ENCODE measurements at places on chromosomes 5 and 9.
A peak's percentile ranks its signal among the peaks of the same experiment; 100 is the strongest.

GRCh38 chr5:139748505-139748826, 47.1 kb upstream of the PSD2 start:
- no peak for DNase-seq

DNA sequence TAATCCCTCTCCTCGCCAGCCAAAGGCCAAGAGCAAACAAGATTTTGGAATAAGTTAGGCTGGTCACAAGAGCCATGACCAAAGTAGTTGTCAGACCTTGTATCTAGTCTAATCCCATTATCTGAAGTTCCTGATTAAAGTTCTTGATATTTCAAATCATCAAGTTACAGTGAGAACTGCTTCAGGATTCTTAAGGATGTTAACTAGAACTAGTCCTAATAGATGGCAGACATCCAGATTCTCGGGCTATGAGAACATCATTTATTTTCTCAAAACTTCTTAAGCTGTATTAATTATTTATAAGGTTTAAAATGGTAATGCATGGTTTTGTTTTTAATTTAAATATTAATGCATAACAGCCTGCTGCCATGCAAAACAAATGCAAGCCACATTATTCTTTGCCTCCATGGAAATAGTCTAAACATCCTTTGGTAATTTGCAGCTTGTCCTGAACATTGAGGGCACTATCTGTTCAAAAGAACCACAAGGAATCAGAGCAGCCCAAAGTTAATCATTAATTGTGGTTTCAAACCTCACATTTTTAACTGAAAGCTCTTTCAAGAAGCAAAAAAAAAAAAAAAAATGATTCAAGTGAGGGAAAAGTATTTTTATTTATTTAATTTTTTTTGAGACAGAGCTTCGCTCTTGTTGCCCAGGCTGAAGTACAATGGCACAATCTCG, 95.1 kb downstream of the TTC39B start:
- no peak for DNase-seq

DNA sequence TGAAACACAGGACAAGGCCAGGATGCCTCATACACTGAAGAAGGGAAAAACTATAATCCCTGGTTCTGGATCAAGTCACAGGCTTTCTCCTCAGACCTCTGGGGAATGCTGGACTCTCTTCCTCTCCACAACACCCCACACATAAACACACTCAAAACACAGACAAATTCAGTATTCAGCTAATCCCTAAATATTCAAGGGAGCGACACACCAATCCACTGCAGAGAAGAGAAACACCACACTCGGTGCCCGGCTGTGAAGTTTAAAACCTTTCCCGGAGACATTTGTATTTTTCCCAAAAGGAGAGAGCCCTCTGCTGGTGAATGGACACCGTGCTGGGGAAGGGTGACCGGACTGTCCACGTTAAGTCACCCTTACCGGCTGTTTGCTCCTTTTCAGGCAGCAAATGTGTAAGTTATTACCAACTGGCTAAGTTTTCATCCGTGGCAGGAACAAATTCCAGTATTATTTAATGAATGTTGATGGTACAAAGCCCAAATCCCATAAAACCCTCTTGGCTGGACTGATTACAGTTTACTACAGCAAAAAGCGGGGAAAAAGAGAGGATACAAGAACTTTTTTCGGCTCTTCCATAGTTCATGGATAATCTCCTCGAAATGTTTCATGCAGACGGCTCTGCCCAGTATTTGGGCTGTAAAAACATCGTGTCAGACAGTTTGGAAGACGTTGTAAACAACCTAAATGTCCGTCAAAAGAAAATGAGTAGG, 130.9 kb upstream of the SLC30A5 start:
- DNase-seq: peak; percentile 76

DNA sequence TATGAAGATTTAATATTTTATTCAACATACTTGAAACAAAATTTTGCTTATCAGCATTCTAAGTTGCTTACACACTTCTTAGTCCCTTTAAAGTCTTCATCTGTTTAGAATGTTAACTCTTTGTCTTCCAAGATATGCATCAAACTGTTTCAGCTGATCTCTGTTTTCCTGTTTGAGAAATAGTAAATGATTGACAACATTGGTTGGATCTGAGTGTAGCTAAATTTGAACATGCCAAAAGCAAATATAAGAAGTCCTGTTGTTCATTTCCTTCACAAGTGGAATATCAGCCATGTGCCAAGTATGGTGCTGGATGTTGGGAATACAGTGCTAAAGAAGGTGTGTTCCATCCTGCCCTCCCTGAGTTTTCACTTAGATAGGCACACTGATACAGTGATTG, 430.4 kb downstream of the EBF1 start:
- DNase-seq: no peak

DNA sequence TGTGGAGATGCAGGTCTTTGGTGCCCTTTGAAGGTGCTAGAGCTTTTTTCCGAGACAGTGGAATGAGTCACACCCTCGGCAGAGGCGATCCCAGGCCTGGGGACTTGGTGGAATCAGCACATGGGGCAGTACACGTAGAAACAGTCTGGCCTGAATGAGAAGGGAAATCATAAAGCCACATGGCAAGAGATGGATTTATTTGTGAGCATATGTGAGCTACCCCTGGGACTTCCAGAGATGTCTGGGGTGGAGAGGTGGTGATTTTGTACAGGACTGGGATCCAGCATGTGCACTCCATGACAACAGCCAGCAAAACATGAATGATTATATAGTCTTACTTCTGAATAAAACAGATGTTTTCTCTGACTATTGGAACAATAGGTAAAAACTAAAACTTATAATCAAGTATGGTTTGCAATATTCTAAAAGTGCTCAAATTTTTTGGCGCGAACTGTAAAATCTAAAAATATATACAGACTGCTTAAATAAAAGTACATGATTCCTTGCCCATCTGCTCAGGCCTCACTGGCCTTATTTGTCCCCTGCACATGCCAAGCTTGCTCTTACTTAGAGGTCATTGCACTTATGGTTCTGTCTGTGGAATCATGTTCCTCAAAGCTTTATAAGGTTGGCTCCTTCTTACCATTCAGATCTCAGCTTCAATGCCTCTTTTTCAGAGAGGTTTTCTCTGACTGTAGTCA, 54.7 kb upstream of the SMARCA2 start:
- DNase-seq: no peak

DNA sequence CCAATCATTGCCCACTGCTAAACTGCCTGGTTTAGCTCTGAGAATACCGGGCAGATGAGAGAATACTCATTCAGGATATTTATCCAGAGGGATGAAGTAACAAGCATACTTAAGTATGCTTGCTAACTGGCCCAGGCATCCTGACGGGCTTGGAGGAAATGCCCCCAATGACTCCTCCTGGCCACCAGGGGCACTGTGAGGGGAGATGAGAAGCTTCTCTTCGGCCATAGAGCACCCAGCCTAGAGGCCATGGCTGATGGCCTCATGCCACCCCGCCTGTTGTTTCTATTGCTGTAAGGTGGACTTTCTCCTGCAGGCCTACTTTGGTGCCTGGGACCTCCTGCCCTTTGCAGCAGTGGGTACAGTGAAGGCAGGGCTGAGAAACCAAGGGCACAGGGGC, 134.5 kb upstream of the FSTL4 start:
- peak; percentile 5 for DNase-seq

DNA sequence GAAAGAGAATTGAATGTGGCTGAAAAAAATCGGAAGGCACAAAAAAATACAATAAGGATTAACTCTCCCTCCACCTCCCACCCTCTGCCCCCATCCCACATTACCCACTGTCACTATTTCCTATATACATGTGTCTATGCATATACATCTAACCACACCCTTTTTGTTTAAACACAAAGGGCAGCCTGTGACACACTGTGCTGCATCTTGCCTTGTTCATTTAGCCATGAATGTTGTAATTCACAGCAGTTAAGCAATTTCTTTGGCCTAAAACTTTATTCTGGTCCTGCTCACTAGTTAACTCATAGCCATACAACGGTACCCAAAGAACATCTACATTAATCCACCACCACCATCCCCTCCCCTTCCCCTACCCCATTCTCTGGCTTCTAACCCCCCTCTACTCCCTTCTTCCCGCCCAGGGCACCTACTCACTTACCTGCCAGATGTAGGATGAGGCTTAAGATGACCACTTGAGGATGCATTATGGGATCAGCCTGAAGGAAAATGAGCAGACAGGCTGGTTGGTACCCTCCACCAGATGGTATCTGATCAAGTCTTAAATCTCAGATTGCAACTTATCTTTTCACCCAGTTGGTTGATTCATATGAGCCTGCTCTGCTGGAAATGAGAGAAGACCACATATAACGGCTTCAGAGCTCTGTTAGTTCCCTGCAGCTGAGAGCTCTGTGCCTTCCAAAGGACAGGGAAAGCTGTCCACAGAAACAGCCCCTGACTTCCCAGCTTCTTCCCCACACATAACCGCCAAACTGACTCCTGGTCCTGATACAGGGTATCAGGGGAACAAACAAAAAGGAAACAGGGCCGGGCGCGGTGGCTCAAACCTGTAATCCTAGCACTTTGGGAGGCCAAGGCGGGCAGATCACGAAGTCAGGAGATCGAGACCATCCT, 1.2 kb downstream of the HAVCR1 start:
- DNase-seq: no peak

DNA sequence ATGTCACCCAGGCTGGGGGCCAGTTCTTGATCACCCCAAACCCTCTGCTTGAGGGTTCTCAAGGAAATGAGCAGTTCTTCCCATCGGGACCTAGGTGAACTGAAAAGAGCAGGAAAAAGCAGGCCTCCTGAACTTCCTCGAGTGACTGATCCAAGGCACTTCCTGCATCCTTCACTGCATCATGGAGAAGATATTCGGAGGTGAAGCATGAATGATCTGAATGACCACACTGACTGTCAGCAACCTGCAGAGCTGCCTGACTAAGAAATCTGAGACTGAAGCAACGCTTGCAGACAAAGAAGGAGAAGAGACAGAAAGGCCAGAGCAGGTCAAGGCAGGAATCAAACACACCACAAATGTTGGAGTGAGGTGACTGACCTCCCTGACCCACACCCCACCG, 420.2 kb downstream of the AGTPBP1 start:
- no peak for DNase-seq

- DNase-seq: no peak
Measured at GRCh38 chr9:4732890-4733289, 8.1 kb downstream of the AK3 start.

DNA sequence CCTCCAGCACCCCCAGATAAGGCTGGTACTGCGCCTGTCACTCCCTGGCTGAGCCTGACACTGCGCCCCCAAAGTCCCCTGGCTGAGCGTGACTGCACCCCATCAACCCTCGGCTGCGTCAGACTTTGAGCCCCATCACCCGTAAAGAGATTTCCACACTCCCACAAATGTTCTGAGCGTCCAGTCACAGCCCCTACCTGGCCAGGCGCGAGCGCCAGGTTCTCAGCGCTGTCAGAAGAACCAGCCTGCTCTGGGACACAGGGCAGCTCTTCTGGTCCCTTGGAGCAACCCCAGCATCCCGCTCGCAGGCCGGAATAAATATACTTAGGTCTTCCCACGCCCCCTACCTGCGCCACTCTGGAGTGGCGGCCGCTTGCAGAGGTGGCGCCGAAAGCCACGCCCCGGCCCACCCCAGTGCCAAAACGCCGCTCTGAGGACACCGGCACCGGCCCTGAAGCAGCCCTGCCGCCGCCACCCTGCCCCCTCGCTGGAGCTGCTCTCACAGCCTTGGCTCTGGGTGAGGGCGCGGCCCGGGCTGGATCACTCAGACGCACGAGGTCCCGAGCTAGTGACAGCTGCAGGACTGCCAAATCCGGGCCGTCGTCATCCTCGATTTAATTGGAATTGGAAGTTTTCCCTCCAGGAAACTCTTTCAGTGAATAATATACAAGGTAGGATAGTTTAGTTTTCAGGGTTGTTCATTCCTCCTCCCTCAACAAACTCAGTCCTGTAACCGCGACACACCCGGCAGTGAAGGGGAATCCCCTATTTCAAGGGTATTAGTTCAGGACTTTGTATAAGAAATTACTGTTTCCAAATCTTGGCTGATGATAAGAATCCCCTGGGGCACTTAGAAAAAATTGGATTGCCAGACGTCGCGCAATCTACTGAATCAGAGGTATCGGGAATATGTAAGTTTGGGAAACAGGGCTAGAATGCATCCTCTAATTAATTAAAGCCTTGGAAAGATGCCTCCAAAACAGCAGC, 1.2 kb upstream of the CEMIP2 start:
- DNase-seq: peak; percentile 61

DNA sequence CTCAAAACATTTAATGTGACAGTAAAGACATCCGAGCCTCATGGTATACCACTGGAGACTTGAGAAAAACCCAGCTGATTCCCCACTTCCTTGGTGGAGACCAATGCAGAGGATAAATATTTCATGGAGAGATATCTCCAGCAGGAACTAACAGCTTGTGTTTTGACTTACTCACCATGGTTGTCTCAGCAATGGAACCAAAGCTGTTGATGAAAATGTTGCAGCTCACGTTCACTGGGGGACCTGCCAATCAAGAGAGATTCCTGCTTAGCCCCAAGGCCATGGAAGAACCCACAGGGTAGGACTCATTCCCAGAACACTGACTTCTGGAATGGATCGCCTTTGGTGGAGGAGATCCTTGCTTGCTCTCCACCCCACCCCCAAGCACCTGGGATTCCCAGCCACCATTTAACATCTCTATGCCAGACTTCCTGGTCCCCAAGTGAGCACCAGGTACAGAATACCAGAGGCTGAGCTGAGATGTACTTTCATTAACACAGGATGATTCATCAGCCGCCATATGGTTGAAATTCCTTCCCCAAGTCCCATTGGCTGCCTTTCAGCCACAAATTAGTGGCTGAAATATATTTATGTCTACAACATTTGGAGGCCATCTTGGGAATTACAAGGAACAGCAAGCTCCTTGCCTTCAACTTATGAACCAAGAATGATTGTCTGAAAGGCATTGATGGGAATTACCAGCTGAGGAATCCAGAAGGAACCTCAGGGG, 37.9 kb downstream of the GLRA1 start:
- no peak for DNase-seq

DNA sequence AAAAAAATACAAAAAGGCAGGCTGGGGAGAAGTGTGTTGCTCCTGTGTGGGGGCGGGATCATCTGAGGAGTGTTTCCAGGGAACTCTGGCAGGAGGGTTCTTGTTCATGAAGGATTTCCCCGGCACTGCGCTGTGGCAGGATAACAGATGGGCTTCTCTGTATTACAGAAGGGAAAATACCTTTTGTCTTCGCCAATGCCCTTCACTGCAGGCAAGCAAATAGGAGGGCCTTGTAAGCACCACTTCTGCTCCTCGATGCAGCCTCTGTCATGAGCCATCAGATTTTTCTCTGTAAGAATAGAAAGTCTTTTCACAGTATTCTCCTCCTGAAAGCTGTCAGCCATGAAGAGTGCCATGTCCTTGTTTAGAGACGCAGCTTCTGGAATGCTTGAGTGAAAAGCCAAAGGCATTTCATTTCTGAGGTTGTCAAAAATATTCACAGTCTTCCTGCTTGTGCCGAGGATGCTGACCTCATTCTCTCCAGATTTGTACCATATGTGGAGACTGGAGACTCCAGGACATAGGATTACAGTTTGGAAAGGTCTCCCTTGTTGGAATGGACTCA, 294.0 kb downstream of the YTHDC2 start:
- no peak for DNase-seq
